ENCODE measurements at places on chromosomes 16 and 17.

- no peak for DNase-seq
Measured at GRCh38 chr16:65600629-65601028, 478.8 kb upstream of the CDH11 start.

GRCh38 chr16:51916231-51916630 lies 630.7 kb downstream of the TOX3 start:
- DNase-seq: no peak

DNA sequence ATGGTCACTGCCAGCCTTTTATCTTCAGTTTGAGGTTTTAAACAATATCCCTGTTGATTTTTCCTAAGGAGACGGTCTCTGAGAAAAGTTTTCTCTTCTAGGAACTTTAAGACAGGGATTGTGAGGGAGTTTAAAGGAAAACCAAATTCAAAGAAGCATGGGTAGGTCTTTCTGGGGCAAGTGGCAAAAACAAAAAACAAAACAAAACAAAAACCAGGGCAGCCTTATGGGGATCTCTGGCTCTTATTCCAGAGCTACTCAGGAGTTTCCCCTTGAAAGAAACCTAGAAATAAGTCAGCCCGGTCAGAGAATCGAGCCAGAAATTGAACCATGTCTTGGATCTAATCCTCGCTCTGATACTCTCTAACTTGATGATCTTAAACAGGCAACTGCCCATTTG lies 424.5 kb downstream of the GRIN2A start:
- no peak for DNase-seq

GRCh38 chr16:23436951-23437350 lies 16.0 kb downstream of the COG7 start:
- no peak for DNase-seq

GRCh38 chr16:21704733-21705132 lies 41.0 kb downstream of the OTOA start:
- no peak for DNase-seq

- no peak for DNase-seq
Measured at GRCh38 chr16:68420366-68420942, 27.9 kb downstream of the SMPD3 start.

DNA sequence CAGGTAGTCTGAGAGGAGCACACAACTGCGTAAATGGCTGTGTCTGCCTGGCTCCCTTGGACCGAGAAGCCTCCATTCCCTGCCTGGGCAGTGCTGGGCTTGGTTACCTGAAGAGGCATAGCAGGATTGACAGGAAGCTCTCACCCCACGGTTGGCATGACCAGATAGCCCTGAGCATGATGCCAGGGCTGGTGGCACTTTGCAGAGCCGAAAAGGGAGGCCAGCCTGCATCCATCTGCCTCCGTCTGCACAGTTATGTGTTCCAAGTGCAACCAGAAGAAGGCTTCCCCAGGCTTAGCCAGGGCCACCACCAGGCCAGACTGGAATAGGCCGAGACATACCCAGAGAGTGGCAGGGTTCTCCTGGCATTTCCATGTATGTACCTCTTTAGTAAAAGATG lies 36.6 kb downstream of the GNAO1 start:
- DNase-seq: no peak

All from DMS 273 treated with DMSO at 0.1 percent for 48 hours (cell line).